ENCODE measurements at places on chromosomes 16 and 17. TPM values are rescaled to one million over a fixed set of nuclear protein-coding genes. Genes with fewer than 3 reads are reported as not detected.

DNA sequence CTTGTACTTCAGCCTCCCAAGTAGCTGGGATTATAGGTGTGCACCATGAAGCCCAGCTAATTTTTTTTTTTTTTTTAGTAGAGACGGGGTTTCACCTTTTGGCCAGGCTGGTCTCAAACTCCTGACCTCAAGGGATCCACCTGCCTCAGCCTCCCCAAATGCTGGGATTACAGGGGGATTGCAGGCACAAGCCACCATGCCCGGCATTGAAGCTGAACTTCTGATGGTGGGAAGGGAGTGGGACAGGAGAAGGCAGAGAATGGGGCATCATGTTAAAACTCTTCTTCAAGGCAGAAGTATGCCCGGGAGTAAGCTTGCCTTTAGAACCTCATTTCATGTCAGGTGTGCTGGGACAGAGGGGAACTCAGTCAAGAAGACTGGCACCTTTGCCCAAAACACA, 48.6 kb upstream of the ZFHX3 start:
- no peak for DNase-seq

GRCh38 chr16:87216148-87216840, 100.9 kb downstream of the C16orf95 start:
- DNase-seq, result no peak

DNA sequence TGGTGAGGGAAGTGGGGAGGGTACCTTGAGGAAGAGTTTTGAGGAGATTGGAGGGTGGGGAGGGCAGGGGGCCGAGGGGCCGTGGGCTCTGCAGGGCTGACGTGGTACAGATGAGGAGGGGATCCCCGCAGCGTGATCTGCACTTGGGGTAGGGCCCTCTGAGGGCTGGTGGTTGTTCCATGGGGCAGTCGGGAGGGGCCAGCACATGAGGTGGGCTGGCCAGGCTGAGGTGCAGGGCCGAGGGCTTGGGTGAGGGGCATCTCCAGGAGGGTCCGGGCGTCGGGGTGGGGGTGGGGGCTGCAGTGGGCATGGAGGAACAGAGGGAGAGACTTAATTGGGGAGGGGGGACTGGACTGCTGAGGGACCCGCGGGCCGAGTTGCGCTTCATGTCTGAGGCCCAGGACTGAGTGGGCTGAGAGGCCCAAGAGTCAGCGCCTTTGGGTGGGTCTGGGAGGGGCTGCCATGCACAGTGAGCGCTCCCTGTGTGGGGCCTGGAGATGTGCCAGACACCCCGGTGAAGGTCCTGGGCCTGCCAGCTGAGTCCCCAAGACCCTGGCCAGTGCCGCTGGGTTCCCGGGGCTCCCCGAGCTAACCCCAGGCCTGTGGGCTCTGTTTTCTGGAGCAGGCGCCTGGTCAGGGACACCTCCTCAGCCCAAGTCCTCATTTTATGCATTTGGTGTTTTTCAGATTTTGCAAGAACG, 13.3 kb downstream of the PRSS27 start:
- DNase-seq, result no peak

DNA sequence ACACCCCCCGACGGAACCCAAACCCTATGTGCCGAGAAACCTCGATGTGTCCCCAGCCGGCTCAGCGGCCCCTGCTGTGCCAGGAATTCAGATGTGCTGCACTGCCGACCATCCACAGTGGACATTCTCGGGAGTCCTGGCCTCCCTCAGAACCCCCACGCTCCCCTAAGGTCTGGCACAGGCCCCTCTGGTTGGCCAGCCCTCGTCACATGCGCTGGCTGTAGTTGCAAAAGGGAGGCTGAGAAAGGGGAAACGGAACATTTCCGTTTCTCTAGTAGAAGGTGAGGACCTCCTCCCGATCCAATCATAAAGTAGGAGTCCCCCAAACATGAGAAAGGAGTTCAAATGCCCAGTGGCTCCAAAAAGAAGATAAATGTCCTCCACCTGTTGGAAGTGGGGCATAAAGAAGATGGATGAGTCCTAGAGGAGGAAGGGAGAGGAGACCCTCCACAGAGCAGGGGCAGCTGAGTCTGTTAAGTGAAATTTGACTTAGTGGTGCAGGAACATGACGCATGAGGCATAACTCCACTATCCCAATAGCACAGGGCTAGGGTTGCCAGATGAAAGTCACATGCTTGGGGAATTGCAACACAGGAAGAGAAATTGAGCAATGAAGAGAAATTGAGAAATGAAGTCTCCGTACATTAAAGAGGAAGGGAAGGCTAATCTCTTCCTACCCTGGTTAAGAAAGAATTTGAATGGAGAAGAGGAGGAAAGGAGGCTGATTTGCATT, 49.3 kb upstream of the WSB1 start:
- DNase-seq, result peak; percentile 90

GRCh38 chr16:51012396-51012795, 138.7 kb downstream of the SALL1 start:
- no peak for DNase-seq

GRCh38 chr17:7491583-7491982, 7.4 kb downstream of the POLR2A start:
- DNase-seq, result no peak

The NGFR gene
- 5.5 TPM for polyA plus RNA-seq

The CLDN7 gene
- polyA plus RNA-seq, result 4.3 TPM

The GNG13 gene
- not detected for polyA plus RNA-seq

Data from spleen (tissue), 13 donors.